ENCODE measurements at places on chromosomes 4 and X.

DNA sequence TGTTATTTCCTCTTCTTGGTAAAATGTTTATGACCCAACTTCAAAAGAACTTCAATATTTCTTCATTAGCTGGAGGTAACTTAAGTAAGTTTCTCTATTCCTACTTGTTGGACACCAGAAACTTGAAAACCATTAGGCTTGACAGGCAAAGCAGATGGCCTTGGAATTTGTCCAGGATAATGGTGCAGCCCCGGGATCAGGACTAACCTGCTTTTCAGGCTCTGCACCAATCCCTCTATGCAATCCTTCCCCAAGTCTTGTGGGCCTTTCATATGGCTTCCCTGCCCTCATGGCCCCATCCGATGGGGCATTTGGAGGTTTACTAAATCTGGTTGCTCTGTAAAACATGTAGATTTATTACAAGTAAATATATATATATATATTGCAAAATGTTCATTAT, 68.5 kb downstream of the SPINK2 start:
- DNase-seq: no peak

- DNase-seq: no peak
Measured at GRCh38 chrX:151710457-151710856, 5.4 kb upstream of the FATE1 start.

DNA sequence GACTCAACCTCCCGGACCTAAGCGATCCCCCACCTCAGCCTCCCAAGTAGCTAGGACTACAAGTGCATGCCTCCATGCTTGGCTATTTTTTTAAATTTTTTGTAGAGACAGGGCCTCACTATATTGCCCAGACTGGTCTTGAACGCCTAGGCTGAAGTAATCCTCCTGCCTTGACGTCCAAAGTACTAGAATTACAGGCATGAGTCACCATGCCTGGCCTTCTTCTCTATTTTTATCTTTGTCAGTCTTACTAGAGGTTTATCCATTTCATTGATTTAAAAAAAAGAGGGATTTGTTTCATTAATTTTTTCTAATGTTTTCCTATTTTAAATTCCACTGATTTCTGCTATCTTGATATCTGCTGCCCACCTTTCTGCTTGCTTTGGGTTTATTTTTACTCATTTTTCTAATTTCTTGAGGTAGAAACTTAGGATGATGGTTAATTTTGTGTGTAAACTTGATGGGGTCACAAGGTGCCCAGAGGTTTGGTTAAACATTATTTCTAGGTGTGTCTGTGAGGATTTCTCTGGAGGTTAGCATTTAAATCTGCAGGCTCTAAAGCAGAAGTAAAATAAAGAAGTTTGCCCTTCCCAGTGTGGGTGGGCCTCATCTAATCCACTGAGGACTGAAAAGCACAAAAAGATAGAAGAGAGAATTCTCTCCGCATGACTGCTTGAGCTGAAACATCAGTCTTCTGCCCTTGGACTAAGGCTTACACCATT, 116.2 kb upstream of the DCLK2 start:
- DNase-seq: no peak

- DNase-seq: no peak
Measured at GRCh38 chr4:1987296-1987695, 21.5 kb downstream of the NELFA start.

- DNase-seq: no peak
Measured at GRCh38 chr4:145404761-145405160, 76.9 kb upstream of the SMAD1 start.

GRCh38 chr4:121243485-121243884, 79.4 kb upstream of the TNIP3 start:
- DNase-seq: no peak

GRCh38 chrX:12138361-12139313, at the start of gene FRMPD4:
Gene FRMPD4, plus strand, starts transcription at chrX:12138473. Its CDS starts 499 bp downstream, at chrX:12138972.
- no peak for DNase-seq

- no peak for DNase-seq
Measured at GRCh38 chrX:135489542-135489941, 30.9 kb upstream of the INTS6L start.

GRCh38 chrX:79133904-79134303, 10.6 kb upstream of the GPR174 start:
- no peak for DNase-seq

DNA sequence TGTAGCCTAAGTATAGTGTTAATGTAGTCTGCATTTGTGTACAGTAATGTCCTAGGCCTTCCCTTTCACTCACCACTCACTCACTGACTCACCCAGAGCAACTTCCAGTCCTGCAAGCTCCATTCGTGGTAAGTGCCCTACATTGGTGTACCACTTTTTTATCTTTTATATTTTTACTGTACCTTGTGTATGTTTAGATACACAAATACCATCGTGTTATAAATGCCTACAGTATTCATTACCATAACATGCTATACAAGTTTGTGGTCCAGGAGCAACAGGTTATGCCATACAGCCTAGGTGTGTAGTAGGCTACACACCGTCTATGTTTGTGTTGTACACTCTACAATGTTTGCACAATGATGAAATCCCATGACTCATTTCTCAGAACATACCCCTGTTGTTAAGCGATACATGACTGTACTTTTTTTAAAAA, 15.4 kb downstream of the TSPAN5 start:
- no peak for DNase-seq

DNA sequence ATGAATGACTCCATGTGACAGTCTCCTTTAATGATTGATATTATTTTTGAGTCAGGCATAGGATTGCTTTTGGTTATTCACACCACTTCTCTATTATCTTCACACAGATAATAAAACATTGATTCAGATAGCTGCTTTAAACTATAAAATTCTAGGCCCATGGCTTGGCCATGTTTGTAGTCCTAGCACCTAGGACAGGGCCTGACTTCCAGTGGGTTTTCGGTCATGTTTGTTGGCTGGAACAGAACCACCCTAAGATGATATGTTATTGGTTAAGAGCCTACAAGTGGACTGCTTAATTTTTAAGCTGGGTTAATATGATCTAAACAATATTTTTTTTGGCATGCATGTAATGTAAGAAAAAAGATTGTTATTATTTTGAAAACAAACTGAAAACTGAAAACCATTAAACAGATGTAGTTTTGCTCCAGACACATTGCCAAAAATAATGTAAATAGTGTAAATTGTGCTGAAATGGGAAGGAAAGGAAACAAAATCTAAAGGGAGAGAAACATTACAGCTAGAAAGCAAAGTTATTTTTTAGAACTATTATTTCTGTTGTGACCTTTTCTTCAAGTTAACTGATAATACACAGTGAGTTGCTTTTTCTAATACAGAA, 98.0 kb downstream of the FRAS1 start:
- DNase-seq: no peak

DNA sequence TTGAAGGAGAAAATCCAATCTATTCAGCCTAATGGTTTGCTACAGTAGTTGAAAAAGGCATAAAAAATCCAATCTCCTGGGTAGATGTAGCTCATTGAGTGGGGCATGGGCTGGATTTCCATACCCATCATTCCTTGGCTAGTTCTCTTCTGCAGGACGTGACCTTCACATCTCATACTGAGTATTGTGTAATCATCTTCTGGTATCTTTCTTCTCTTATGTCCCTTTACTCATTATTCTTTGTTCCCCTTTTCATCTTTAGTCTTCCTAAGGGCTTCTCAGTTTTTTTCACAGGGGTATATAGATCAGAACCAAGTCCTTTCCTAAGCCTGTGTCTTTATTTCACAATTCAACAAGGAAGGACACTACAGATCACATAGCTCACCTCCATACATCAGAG, 727.6 kb upstream of the MAGEB2 start:
- no peak for DNase-seq

DNA sequence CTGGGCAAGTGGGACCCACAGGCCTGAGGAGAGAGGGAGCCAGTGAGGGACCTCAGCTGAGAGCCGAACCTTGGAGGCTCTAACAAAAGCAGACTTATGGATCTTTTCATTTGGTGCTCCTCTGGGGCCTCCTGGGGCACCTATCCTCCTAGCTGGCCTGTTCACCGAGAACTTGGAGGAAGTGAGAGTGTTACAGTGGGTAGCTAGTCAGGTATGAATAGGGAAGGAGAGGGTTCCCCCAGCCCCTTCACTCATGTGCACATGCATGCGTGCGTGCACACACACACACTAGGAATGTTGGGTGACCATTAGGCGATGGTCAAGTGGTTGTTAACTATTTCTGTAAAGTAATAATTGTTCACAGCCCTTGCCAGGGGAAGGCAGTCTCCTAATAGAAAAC, 18.6 kb upstream of the TMEM185A start:
- no peak for DNase-seq

GRCh38 chrX:69603566-69604194, 12.2 kb upstream of the EDA start:
- no peak for DNase-seq

DNA sequence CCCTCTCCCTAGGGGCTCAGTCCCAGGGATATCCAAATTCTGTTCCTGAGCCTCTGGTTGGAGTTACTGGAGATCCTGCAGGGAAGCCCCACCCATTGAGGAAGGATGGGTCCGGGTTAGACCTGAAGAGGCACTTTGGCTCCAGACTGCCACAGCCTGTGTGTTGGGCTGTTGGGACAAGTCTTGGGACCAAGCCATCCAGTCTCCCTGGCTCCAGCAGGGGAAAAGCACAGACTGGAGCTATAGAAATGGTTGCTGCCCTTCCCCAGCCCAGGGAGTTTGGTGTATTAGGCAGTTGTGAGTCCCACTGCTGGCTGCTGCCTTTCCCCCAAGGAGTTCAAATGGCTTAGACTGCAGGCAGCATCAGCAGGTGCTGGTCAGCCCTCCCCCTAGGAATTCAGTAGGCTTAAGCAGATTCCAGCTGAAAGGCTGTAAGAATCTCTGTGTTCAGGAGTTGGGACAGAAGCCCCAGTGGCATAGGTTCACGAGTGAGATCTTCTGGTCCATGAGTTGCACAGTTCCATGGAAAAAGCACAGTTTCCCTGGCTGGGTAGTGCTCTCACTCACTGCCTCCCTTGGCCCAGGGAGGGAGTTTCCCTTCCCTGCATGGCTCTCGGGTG, 344.0 kb upstream of the EPHA5 start:
- no peak for DNase-seq
